ENCODE measurements at places on chromosomes 12 and 14.

DNA sequence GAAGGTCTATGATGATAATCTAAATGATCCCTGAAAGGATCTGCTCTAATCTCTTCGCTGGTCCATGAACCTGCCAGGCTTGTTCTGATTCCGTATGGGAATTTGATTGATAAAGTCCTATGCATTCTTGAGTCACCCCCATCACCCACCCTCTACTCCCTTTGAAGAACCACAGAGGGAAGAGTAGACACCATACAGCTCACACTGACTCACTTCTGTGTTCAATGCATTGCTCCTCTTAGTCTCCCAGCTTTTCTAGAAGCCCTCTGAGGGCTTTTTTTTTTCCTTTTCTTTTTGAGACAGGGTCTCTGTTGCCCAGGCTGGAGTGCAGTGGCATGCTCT lies 18.5 kb upstream of the GPRC5A start:
- DNase-seq, result no peak

- DNase-seq, result no peak
Observed at GRCh38 chr12:58503731-58504130, 416.6 kb downstream of the LRIG3 start.

GRCh38 chr14:37047226-37047625 lies 125.2 kb downstream of the SLC25A21 start:
- DNase-seq, result no peak

DNA sequence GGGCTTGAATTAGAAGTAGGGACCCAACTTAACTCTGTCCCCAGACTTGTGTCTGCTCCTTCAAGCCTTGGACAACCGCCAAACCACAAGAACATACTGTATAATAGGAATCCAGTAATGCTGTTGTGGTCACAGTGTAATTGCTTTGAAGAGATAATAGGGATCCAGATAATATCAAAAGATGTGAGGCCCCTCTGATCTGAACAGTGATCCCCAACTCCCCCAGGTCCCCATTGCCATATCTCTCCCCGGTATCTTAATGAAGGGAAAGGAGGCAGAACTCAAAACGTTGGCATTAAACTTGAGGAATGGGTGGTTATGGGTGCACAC lies 8.5 kb upstream of the PLEKHH1 start:
- DNase-seq, result no peak

GRCh38 chr14:22888662-22889061 lies 5.6 kb downstream of the REM2 start:
- DNase-seq, result no peak

DNA sequence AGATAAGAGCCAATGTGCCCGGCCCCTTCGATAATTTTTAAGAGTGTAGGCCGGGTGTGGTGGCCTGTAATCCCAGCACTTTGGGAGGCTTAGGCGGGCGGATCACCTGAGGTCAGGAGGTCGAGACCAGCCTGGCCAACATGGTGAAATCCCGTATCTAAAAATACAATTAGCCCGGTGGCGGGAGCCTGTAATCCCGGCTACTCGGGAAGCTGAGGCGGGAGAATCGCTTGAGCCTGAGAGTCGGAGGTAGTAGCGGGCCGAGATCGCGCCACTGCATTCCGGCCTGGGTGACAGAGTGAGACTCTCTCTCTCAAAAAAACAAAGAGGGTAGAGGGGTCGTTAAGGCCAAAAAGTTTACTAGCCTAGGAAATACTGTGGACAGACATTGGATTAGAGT lies 2.6 kb downstream of the KRAS start:
- DNase-seq, result no peak

- no peak for DNase-seq
Observed at GRCh38 chr14:34895277-34895676, 20.1 kb upstream of the BAZ1A start.

DNA sequence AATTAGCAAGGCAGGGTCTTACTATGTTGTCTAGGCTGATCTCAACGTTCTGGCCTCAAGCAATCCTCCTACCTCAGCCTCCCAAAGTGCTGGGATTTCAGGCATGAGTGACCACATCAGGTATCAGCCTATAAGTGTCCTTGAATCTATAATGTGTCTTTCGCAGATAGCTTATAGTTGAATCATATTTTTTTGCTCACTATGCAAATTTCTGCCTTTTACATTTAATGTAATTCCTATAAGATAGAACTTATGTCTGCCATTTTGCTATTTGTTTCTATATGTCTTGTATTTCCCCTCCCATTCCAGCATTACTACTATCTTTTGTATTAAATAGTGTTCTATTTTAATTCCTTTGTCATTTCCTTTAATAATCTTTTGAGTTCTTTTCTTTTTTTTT lies 10.5 kb upstream of the ATF7 start:
- no peak for DNase-seq

DNA sequence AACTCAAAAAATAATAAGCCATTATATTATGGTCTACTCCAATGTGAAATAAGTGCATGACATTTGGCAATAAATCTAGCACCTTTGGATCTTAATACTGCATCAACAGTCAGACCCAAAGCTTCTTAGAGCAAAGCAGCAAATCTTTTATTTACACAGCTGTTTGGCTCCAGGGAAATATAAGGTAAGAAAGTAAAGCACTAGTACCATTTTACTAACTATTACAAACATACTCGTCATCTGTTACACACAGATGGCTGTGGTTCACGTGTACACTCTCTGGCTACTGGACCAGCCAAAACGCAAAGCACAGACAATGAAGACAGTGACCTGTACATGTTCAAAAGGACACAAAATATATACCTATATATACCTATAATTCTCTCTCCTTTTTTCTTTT lies 2.8 kb downstream of the FGD6 start:
- no peak for DNase-seq

DNA sequence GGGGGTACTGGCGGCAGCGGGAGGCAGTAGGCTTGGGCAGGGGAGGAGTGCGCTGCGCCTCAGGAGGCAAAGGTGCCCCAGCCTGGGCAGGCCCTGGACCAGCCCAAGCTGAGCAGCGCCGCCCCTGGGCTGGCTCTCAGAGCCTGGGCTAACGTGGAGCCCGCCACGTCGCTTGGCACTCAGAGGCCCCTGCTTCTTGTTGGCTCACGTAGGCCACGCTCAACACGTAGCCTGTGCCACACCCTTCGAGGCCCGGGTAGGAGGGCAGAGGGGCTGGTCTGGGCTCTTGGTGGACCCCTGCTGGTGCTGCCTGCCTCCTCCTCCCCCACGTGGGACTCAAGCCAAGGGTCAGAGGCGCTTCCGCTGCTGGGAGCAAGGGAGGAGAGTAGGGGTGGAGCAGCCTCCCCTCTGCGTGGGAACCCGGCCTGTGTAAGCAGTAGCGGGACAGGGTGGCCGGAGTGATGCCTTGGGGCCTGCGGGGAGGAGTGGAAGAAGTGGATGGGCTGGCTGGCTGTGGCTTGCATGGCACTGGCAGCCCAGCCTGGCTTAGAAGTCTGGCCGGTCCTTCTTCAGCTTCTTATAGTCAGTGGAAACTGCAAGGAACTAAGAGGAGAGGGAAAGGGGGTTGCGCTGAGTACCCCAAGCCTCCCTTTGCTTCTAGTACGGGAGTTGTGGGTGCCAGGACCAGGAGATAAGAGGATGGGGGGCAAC lies 5.7 kb downstream of the SHMT2 start:
- DNase-seq, result peak; percentile 56

DNA sequence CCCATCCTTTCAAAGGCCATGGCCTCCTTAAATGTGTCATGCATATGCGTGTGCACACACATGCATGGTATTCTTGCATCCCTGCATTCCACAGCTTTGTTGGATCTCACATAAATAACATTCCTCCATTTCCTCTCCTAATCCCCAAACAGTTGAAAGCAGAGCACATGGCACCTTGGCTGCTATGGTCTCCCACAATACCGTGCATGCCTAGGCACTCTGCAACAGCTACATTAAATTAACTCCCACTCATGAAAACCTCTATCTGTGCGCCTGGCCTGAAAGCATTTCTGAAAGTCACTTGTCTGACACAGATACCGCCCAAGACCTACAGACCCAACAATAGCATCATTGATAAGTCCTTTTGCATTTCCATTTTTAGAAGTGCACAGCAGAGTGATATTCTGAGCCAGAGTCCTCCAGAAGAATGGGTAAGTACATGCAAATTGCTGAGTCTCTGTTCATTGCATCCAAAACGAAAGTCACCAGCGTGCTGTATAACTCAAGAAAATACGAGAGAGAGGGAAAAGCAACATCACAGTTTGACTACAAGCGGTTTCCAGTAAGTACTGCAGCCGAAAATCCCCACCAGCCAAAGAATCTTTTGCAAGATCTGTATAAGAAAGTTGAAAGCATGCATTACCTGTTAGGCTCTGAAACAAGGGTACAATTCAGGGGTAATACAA lies 436 bp downstream of the ASB2 start:
- DNase-seq, result no peak

DNA sequence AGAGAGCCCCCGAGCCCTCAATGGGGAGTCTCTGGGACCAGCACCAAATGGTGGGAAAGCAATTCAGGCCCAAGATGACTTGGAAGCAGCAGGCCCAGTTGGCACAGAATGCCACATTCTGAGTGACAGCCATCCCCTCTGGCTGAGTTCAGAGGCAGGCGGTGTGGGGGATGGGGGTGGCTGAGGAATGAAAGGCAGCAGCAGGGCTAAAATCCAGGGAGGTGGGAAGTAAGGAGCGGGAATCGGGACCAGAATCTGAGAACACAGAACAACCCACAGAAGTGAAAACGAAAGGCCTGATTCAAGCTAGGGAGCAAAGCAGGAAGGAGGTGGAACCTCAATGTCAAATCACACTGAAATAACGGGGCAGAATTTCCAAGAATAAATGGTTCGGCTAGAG lies 171.2 kb downstream of the CALM1 start:
- peak; percentile 4 for DNase-seq

- DNase-seq, result no peak
Observed at GRCh38 chr12:79973801-79974200, 38.9 kb upstream of the PPP1R12A start.

DNA sequence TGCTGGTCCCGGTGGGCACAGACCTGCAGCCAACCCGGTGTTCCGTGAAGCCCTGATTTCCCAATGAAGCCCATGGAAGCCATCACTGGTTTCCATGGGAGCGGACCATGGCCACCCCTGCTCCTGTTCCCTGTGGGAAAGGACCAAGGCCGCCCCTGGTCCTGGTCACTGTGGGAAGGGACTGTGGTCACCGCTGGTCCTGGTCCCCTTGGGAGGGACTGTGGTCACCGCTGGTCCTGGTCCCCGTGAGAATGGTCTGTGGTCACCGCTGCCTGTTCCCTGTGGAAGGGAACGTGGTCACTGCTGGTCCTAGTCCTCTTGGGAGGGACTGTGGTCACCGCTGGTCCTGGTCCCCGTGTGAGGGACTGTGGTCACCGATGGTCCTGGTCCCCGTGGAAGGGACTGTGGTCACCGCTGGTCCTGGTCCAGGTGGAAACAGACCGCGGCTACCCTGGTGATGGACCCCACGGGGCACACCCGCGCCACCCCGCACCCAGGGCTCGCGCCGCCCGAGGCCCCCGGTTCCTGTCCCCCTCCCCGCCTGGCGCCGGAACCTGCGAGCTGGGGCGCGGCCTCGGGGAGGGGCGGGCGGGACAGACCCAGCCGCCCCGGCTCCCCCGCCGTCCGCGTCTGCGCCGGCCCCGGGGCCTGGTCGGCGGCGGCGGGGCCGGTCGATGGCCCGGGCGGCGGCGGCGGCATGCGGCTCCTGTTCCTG lies at the start of gene GLT1D1:
Gene GLT1D1 (plus strand): TSS at position 594 of the 715 bp plus-strand sequence. CDS start 104 bp downstream, at position 698.
- DNase-seq, result no peak

DNA sequence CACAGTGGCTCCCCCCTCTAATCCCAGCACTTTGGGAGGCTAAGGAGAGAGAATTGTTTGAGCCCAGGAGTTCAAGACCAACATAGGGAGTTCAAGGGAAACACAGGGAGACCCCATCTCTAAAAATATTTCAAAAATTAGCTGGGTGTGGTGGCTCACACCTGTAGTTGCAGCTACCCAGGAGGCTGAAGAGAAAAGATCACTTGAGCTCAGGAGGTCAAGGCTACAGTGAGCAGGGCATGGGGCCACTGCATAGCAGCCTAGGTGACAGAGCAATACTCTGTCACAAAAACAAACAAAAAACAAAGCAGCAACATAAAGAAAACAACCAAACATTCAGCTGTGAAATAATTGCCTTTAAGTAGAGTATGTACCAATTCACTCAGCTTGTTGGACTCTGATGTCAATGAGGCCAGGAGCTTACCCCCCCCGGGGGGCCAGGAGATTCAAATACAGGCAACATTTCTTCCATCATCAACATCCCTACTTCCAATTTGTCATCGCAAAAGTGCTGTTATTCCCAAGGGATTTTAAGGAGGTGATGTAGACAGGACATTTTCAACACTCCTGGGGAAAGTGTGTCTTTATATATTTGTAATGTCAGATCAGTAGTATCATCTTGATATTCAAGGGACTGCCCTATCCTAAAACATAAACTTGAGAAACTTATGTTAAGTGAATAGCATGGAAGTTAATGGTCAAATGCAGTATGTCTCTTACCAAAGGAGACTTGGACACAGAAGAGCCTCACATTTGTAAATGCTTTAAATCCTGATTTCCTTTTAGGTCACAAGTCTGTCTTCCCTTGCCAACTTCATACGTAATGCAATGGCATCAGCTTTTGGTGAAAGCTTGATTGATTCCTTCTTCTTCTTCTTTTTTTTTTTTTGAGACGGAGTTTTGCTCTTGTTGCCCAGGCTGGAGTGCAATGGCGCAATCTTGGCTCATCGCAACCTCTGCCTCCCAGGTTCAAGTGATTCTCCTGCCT lies 40.6 kb upstream of the AEBP2 start:
- DNase-seq, result no peak

DNA sequence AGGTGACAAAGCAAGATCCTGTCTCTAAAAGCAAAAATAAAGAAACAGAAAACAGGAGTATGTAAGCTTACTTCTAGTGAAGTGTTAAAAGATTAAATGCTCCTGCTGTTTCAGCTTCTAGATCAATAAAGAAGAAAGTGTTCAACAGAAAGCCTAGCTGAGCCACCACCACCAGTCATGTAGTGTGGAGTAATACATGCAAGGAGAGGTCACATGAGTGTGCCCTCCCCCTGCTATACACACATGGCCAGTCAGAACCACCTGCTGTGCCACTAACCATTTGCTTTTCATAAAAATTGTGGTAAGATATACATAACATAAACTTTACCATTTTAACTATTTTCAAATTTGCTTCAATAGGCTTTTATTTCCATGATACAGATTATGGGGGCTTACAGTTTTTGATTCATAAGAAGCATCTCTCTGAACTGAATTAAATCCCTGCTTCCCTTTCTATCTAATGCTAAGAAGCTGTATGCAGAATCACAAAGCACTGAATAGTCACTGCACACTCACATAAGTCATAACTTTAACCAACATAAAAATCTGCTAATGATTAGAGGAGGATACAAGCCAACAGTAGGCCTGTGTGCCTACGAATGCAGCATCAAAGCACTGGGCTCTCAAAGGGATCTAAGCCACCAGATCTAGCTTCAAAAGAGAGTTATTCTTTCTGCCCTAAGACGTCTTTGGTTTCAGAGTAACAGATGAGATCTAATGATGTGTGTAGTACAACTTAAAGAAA lies 515.5 kb downstream of the C12orf50 start:
- no peak for DNase-seq

GRCh38 chr12:112172556-112173324 lies 47.4 kb downstream of the TRAFD1 start:
- no peak for DNase-seq

DNA sequence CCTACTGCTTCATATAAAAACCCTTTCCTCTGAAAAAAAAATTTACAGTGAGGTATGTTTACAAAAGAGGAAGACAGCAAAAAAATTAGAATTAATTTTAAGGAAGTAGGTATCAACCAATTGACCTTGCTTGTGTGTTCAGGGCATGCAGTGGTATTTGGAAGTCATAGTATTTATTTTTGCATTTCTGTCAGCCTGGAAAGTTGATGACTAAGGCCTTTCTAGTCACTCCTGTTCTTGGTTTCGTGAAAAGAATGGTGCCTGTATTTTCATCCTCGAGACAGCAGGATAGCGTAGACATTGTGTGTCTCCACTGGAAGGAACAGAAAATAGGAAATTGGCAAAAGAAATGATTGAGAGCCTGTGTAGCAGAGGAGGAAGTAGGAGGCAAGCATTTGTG lies 24.5 kb downstream of the SLC16A7 start:
- DNase-seq, result no peak

Measured in CD4-positive, CD25-positive, alpha-beta regulatory T cell (primary cell).